Endothelial cell of umbilical vein (primary cell): ENCODE measurements at places on chromosomes 5 and 9. TPM values are rescaled to one million over a fixed set of nuclear protein-coding genes. Genes with fewer than 3 reads are reported as not detected.

Gene TIGD6
- total RNA-seq = 3.6 and 4.1 TPM in 2 replicates

Gene UQCRQ
- total RNA-seq = 390 and 458 TPM in 2 replicates

Gene LCN6
- not detected in 2 replicates for total RNA-seq

Gene NCBP1
- 42.8 and 45.3 TPM in 2 replicates for total RNA-seq

Gene ACO1
- total RNA-seq = 54.1 and 56.9 TPM in 2 replicates

Gene SAPCD2
- 24.3 and 27.8 TPM in 2 replicates for total RNA-seq

Gene SPATA31E1
- total RNA-seq = not detected in 2 replicates
